ENCODE measurements at places on chromosomes 3 and 15.

DNA sequence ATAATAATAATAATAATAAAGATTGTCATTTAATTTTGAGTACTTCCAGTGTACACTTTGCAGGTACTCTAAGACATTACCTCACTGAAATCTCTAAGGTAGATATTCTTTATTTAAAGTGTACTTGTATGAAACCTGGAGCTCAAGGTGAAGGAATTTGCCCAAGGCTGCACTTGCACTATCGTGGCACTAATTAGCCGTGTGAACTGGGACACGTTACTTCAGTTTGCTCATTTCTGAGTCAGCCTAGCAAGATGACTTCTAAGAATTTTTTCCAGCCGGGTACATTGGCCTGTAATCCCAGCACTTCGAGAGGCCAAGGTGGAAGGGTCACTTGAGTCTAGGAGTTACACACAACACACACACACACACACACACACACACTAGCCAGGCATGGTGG is 33.5 kb downstream of the MLH1 start:
- H3K4me3 ChIP-seq, result no peak overlapping the region
- H3K27ac ChIP-seq, result no peak overlapping the region
- DNase-seq, result no peak
- H3K36me3 ChIP-seq, result peaks cover 14% of the 10 kb centered on the region
- peaks cover 2% of the 10 kb centered on the region for H3K4me1 ChIP-seq

DNA sequence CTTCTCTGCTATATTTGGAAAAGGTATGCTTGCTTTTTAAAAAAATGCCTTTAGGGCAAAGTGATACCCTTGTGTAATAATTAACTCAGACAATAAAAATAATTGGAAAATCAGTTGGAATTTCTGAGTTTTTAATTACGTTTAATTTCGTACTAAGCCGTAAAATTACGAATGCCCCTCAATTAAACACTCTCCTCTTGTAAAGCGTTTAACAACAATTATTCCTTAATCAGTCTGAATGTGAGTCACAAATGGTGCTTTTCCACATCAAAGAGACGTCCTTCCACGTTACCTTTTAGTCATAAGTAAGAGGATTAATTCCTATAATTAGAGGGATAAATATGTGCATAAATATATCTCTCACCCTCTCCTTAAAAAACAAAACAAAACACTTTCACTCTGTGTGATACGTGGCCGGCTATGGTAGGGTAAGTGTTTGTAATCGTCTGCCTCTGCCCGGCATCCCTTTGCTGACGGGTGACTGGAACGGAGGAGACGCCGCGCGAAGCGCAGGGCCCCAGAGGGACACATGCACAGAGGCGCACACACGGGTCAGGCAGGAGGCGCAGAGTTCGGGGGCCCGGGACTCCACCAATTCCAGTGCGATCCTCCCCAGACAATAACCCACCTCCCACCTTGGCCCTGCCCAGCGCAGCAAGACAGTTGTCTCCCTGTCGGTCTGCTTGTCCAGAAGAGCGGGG is 9.7 kb upstream of the MEIS2 start:
- no peaks in the 10 kb centered on the region for H3K36me3 ChIP-seq
- no peak overlapping the region for H3K27ac ChIP-seq

- H3K4me3 ChIP-seq, result no peak overlapping the region
- no peak overlapping the region for H3K27ac ChIP-seq
- no peaks in the 10 kb centered on the region for H3K4me1 ChIP-seq
Measured at GRCh38 chr15:62125773-62126172, 39.3 kb downstream of the C2CD4B start.

GRCh38 chr3:194976049-194976451 is 290.4 kb downstream of the FAM43A start:
- no peak for DNase-seq
- no peaks in the 10 kb centered on the region for H3K27me3 ChIP-seq
- H3K4me3 ChIP-seq, result no peak overlapping the region
- H3K36me3 ChIP-seq, result no peaks in the 10 kb centered on the region

DNA sequence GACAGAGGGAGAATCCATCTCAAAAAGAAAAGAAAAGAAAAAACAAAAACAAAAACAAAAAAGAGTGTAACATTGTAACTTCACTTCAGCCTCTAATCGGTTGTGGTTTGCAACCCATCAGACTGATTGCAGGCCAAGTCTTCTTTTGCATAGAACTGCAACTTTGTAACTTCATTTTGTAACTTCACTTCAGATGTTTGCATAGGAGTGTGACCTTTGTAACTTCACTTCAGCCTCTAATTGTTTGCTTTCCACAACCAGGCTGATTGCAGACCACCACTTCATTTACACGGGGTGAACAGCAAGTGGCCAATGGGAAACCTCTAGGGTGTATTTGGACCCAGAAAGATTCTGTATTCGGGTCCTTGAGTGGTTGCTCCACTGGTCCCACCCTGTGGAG is 79.1 kb upstream of the CHMP2B start:
- no peak overlapping the region for H3K27ac ChIP-seq
- H3K36me3 ChIP-seq, result no peaks in the 10 kb centered on the region
- H3K27me3 ChIP-seq, result no peaks in the 10 kb centered on the region
- no peak overlapping the region for H3K4me3 ChIP-seq
- DNase-seq, result no peak

- peaks cover 6% of the 10 kb centered on the region for H3K36me3 ChIP-seq
- DNase-seq, result peak; percentile 31
- peak overlapping the region; percentile 61 for H3K27ac ChIP-seq
- no peaks in the 10 kb centered on the region for H3K27me3 ChIP-seq
- peak overlapping the region; percentile 88 for H3K4me3 ChIP-seq
- no peaks in the 10 kb centered on the region for H3K4me1 ChIP-seq
Measured at GRCh38 chr3:194632809-194633348, 340 bp downstream of the TMEM44 start.

DNA sequence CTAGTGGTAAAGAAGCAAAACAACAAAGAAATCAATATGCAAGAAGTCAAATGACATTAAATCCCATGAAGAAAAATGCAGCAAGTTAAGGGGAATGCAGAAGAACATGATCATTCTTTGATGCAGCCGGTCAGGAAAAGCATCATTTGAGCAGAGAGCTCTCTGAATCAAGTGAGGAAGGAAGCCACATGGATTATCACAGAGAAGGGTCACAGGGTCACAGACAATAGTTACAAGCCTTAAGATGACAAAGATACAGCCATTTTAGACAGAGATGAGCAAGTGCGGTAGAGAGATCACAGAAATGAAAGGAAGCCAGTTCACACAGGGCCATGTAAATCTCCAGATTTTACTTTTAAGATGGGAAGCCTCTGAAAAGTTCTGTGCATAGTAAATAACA is 43.9 kb downstream of the UBE3A start:
- H3K4me1 ChIP-seq, result peaks cover 8% of the 10 kb centered on the region
- H3K36me3 ChIP-seq, result no peaks in the 10 kb centered on the region
- H3K4me3 ChIP-seq, result no peak overlapping the region
- DNase-seq, result no peak
- H3K27ac ChIP-seq, result no peak overlapping the region

DNA sequence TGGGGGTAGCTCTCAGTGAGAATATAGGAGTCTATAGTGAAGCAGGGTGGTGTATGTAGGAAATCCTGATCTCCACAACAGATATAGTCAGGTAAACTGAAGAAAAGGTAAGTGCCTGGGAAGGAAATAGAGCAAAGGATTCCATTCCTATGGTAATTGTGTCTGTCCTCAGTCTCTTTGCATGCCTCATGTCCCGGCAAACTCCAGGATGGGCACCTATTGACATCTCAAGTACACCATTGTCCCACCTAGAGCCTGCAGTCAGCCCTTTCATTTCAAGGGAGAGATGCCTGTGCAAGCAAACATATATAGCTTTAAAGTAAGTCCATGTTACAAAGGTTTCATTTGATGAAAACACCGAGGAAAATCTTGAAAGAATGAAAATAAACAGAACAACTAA is 257.7 kb upstream of the AZI2 start:
- no peak for DNase-seq
- no peaks in the 10 kb centered on the region for H3K4me1 ChIP-seq
- no peak overlapping the region for H3K4me3 ChIP-seq
- no peaks in the 10 kb centered on the region for H3K36me3 ChIP-seq

DNA sequence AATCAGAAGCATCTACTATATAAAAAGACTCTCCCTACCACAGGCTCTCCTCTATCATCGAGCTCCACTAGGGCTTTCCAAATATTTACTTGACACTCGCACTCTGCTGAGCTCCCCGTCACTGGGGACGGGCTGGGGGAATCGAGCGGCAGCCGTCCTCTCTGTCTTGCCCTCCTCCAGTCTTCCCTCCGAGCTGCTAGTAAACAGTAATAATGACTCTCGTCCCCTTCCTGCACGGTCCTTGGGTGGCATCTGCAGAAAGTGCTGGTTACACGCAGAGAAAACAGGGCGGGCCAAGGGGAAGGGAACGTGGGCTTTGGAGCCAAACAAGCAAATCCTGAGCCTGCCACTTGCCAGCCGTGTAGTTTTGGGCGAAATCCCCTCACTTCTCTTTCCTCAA is 96.6 kb downstream of the LRIG1 start:
- no peak overlapping the region for H3K27ac ChIP-seq
- H3K4me1 ChIP-seq, result peaks cover 32% of the 10 kb centered on the region
- peaks cover 11% of the 10 kb centered on the region for H3K36me3 ChIP-seq

GRCh38 chr3:172127141-172127540 is 87.8 kb downstream of the FNDC3B start:
- H3K27me3 ChIP-seq, result no peaks in the 10 kb centered on the region
- H3K36me3 ChIP-seq, result peaks cover 3% of the 10 kb centered on the region

DNA sequence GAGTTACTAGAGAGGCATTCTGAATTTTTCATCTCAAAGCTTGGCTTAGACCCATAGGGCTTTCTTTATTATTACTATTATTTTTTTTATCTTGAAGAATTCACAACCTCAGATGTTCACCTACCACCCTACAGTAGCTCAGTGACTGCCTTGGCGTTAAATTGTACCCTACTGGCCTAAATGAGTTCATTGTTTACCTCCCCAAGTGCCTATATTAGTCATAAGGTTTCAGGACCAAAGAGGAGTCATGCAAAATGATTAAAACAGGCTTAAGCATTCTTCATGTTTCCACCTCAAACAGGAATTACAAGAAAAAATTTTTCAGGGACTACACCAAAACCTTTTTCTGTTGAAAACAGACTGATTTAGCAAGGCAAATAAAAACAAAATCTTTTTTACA is 751.5 kb downstream of the SQOR start:
- H3K4me3 ChIP-seq, result no peak overlapping the region
- H3K27ac ChIP-seq, result no peak overlapping the region
- no peaks in the 10 kb centered on the region for H3K36me3 ChIP-seq
- no peak for DNase-seq
- no peaks in the 10 kb centered on the region for H3K27me3 ChIP-seq
- H3K4me1 ChIP-seq, result no peaks in the 10 kb centered on the region

DNA sequence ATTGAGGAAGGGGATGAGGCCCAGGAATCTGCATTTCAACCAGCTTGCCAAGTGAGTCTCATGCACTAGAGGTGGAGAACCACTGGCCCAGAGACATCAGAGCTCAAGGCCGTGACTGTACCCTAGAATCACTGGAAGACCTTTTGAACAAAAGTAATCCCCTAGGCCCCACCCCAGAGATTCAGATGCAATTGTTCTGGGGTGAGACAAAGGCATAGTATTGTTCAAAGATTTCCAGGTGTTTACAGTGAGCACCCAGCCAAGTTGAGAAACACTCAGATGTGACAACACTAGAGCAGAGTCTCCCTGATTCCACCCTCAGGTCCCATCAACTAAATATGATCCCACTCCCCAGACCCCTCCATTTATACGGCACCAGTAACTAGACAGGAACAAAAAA is 290.3 kb upstream of the TLE3 start:
- H3K4me1 ChIP-seq, result no peaks in the 10 kb centered on the region
- no peak overlapping the region for H3K4me3 ChIP-seq
- no peak for DNase-seq
- peaks cover 7% of the 10 kb centered on the region for H3K27me3 ChIP-seq

DNA sequence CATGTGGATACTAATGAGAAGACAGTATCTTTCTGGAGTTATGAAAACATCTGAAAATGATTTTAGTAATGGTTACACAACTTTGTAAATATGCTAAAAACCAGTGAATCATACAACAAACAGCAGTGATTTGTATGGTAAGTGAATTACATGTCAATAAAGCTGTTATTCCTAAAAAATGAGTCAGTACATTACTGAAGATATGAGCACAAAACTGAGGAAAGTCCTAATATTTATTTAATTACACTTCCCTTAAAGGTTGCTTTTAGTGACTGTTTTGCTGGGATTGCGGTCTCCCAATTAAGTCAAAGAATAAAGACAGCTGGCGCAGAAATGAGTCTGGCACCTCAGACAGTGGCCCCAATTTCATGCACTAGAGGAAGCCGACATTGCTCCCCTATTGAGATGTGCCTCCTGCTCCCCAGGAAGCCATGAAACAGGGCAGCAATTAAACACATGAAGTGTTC is 50.9 kb upstream of the FSIP1 start:
- H3K36me3 ChIP-seq, result no peaks in the 10 kb centered on the region
- H3K4me3 ChIP-seq, result no peak overlapping the region
- H3K27ac ChIP-seq, result peak overlapping the region; percentile 68

GRCh38 chr15:66638377-66638776 is 63.7 kb upstream of the SMAD6 start:
- no peaks in the 10 kb centered on the region for H3K36me3 ChIP-seq
- no peak for DNase-seq
- H3K4me1 ChIP-seq, result no peaks in the 10 kb centered on the region

- H3K27me3 ChIP-seq, result peaks cover 13% of the 10 kb centered on the region
- no peak for DNase-seq
- no peaks in the 10 kb centered on the region for H3K36me3 ChIP-seq
- H3K4me1 ChIP-seq, result no peaks in the 10 kb centered on the region
- H3K27ac ChIP-seq, result no peak overlapping the region
Measured at GRCh38 chr3:72111265-72112205, 326.6 kb upstream of the PROK2 start.

- H3K36me3 ChIP-seq, result no peaks in the 10 kb centered on the region
- H3K4me1 ChIP-seq, result no peaks in the 10 kb centered on the region
- H3K27ac ChIP-seq, result no peak overlapping the region
- no peaks in the 10 kb centered on the region for H3K27me3 ChIP-seq
Measured at GRCh38 chr3:138325990-138326389, 3.7 kb downstream of the NME9 start.

DNA sequence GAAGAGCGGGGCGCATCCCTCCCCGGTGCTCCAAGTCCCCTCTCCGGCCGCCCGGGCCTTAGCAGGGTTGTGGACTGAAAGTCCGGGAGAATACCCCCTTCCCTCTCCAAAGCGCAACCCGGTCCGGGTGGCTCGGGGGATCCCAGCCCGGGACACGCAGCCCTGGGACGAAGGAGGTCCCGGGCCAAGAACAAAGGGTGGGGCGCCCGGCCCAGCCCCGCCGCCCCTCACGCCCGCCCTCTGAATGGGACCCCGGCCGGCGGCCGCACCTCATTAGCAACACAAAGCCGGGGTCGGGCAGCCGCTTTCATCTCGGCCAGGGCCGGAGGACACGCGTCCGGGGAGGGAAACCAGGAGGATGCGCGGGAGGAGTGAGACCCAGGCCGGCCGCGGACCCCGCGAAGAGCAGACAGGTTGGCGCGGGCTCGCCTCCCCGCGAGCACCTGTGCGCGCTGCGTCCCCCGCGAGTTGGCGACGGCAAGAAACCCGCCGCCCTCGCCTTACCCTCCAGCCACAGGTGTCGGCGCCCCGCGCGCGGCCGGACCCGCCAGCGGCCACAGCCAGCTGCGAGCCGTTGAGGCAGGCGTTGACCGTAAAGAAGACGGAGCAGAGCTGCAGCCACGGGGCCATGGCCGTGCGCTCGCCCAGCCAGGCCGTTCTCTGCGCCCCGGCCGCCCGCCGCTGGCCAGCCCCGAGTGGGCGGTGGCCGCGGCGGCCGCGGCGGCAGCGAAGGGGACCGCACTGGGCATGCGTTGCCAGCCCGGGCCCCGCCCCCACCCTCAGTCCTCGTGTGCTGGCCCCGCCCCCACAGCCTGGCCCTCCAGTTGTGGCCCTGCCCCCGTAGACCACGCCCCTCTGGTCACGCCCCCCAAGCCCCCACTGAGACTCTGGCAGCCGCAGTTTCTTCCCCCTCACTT is at the start of gene IL17RD:
Gene IL17RD (minus strand): TSS at position 697 of the 917 bp plus-strand sequence. CDS start 67 bp downstream, at position 630.
- H3K4me1 ChIP-seq, result peaks cover 2% of the 10 kb centered on the region
- no peaks in the 10 kb centered on the region for H3K36me3 ChIP-seq
- peaks cover 13% of the 10 kb centered on the region for H3K27me3 ChIP-seq
